Left renal pelvis (tissue), 4 donors: ENCODE measurements at places on chromosomes 6 and 20.

- no peak for DNase-seq
These were observed 61.4 kb downstream of the NPEPL1 start for GRCh38 chr20:58753922-58754551.

DNA sequence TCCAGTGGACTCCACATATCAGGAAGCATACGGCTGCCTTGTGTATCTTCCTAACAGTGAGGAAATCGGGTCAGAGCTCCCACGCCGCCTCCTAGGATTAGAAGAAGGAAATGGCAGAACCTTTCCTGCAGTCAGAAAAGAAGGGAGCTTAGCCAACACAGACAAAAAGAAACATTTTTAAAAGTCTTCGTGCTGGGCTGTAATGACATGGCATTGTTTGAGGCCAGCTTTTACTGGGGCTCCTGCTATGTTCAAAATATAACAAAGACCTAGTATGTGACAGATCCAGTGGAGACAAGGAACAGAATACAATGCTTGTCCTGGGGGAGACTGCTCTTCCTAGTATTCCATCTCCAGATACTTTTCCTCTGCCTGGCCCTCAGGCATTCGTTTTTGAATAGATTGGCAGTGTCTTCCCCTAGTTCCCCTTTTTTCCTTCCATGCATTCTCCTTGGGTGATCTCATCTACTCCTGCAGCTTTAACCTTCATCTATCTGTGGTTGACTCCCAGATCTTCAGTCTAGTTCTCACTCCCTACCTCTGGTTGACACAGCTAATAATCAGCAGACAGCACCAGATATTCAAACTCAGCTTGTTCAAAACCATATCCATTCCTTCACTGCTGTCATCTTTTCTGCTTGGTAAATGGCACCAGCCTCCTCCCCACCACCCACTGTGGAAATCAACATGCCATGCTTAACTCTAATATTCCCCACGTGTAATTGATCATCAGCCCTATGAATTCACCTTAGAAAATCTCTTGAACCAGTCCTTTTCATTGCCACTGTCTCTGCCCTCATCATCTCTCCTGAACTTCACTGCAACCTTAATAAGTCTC, 94.5 kb upstream of the VSTM2L start:
- DNase-seq, result no peak

DNA sequence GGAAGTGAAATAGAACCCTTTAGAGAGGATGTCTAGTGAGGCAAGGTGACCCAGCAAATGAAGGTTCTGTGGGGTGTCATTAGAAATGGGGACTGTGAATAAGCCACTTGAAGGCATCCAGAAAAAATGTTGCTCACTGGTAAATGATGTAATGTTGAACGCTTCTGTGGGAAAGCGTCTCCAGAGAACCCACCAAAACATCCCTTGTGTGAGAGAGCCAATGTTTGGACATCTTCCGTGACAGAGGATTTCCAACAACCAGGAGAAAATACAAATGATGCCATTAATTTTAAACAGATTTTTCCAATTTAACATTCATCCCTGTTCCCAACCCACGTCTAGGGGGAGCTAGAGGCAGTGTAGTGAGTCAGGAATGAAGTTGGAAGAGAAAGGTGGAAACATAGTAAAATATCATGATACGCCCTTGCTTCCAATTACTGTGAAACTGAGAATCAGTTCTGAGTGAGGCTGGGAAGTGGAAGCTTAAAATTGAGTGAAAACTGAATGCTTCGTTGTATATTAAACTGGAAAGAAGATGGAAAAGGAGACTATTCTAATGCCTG, 584.2 kb downstream of the CD109 start:
- DNase-seq, result no peak

DNA sequence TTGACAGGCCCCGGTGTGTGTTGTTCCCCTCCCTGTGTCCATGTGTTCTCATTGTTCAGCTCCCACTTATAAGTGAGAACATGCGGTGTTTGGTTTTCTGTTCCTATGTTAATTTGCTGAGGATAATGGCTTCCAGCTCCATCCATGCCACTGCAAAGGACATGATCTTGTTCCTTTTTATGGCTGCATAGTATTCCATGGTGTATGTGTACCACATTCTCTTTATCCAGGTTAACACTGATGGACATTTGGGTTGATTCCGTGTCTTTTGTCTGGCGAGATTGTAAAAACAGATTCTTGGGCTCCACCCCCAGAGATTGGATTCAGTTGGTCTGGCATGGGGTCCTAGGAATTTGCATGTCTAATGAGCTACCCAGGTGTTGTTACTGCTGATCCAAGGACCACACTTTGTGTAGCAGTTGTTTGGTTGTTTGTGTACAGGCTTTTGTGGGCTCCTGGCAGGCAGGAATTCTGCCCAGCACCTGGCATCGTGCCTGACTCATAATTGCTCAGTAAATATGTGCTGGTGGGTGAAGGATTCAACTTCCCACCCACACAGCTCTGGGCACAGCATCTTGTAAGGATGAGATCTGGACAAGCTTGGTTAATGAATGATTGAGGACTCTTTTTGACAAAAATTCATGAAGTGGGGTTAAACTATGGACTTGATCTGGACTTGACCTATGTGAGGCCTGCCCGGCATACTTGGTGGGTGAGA, 5.2 kb downstream of the TOX2 start:
- no peak for DNase-seq

DNA sequence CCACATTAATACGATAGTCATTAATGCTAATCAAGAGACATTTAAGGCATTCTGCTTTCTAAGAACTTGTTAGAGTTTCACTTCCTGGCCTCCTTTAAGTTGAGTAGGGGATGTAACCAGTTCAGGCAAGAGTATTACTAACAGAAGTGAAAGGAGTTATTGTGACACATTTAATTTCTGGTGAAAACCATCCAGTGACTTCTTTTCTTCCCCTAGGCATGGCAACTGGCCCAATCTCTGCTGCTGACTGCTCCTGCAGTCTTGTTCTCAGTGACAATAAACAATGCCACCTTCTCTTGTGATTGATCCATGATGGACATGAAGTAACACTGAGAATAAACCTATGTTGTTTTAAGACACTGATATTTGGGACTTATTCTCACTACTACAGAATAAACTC, 130.9 kb upstream of the DEFB112 start:
- DNase-seq, result no peak

DNA sequence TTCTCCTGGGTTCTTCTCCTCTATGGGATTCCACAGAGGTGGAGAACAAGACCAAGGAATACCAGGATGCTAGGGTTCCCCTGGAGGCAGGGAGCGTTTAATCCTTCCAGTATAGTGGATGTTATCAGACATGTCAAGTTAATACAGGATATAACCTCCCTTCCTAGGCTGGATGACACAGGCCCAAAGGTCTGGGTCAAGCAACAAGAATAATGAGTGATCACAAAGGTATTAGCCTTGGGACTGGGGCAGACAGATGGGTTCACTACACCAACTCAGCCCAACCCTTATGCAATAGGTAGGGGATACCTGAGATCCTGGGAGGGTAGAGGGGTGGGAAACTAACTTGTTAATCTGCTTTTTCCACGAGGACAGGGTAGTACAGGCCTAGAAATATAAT, 690.3 kb downstream of the HTR1B start:
- DNase-seq, result no peak

- no peak for DNase-seq
These were observed 116.0 kb downstream of the PXDC1 start for GRCh38 chr6:3635482-3635881.

DNA sequence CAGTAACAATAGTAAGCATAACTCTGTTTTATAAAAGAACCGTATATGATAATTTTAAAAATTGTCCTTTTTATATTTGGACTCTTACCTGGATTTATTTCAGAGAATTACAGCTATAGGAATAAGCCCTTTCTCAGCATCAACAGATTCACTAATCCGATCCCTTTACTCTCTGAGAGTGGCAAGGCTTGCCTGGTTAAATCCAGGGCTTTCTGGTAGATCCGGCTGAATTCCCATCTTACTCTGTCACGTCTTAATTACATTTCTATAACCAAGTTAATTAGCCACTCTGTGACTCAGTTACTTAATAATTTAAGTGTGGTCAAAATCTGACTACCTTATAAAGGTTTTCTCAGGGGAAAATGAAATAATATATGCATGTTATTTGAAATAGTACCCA, 294.7 kb downstream of the FRK start:
- DNase-seq, result no peak

DNA sequence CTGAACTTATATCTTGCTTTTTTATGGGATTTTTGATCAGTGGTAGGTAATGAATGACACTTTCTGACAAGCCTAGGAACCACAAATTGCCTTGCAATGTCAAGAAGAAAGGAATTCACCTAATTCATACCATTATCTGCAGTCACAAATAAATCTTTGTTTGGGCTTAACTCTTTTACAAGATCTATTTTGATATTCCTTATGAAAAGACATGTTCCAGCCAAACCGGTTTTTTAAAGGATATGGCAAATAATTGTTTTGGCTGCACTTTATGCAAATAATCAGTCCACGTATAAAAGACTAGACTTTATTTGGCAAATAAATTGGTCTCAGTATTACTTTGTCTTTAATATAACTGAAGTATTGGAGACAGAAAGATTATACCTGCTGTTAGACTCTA, 771.7 kb upstream of the ADGRB3 start:
- no peak for DNase-seq

- DNase-seq, result no peak
These were observed 4.8 kb downstream of the TAF4 start for GRCh38 chr20:62060631-62061541.

GRCh38 chr6:89217299-89217910, at the start of gene GABRR1:
TSS of gene GABRR1 (minus strand) at chr6:89217358. CDS start at chr6:89217322, 36 bp downstream.
- DNase-seq, result peak; percentile 21

GRCh38 chr6:99093456-99094190, 145.9 kb upstream of the FBXL4 start:
- no peak for DNase-seq

- DNase-seq, result no peak
These were observed 78.2 kb downstream of the LAMA4 start for GRCh38 chr6:112176175-112176574.

- no peak for DNase-seq
These were observed 1081.8 kb upstream of the DEFB115 start for GRCh38 chr20:30175681-30176080.

- DNase-seq, result no peak
These were observed 1.8 kb downstream of the TCF21 start for GRCh38 chr6:133890711-133891148.

DNA sequence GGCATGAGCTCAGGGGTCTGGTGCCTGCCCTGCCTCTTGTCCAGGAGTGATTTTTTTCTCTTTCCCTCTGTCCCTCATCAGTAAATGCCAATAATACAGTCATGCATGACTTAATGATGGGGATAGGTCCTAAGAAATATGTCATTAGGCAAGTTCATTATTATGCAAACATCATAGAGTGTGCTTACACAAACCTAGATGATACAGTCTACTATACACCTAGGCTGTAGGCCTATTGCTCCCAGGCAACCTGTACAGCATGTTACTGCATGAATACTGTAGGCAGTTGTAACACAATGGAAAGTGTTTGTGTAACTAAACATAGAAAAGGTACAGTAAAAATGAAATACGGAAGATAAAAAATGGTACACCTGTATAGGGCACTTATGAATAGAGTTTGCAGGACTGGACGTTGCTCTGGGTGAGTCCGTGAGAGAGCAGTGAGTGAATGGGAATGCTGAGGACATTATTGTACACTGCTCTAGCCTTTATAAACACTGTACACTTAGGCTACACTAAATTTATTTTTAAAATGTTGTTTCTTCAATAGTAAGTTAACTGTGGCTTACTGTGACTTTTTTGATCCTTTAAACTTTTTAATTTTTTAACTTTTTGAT, 22.1 kb downstream of the PBOV1 start:
- DNase-seq, result no peak

DNA sequence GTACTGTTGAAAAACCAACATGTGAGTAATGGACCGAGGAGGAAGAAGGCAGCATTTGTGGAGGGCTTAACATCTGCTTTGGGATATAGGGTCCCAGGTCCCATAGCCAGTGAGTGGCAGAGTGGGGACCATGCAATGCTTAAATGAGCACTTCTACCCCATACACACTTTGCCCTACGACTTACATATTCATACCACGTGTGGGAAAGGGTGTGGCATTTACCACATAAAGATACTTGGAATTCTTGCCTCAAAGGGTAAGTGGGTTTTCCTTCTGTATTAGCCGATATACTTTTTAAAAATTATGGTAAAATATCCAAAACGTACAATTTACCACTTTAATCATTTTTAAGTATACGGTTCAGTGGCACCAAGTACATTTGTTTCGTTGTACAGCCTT, 199.3 kb downstream of the BACH2 start:
- DNase-seq, result no peak

DNA sequence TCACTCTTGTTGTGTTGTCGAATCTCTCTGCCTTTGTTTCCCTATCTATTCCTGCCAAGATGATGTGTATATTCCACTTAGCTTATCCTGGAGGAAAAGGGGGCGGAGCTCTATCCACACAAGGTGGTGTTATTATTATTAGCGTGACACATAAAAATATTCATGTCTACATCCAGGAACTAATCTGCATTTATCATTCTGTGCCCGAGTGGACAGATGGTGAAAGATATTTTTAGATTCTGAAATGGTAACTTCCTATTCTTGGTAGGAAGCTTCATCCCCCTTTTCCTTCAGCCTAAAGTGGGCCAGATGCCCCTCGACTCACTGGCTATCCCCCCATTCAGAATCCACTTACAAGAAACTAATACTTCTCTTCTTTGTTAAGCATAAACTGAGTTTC, 2.0 kb downstream of the XKR7 start:
- DNase-seq, result no peak

GRCh38 chr20:54643761-54644160, 168.4 kb downstream of the DOK5 start:
- DNase-seq, result no peak

- DNase-seq, result no peak
These were observed 182.8 kb downstream of the UTRN start for GRCh38 chr6:144467921-144468320.

DNA sequence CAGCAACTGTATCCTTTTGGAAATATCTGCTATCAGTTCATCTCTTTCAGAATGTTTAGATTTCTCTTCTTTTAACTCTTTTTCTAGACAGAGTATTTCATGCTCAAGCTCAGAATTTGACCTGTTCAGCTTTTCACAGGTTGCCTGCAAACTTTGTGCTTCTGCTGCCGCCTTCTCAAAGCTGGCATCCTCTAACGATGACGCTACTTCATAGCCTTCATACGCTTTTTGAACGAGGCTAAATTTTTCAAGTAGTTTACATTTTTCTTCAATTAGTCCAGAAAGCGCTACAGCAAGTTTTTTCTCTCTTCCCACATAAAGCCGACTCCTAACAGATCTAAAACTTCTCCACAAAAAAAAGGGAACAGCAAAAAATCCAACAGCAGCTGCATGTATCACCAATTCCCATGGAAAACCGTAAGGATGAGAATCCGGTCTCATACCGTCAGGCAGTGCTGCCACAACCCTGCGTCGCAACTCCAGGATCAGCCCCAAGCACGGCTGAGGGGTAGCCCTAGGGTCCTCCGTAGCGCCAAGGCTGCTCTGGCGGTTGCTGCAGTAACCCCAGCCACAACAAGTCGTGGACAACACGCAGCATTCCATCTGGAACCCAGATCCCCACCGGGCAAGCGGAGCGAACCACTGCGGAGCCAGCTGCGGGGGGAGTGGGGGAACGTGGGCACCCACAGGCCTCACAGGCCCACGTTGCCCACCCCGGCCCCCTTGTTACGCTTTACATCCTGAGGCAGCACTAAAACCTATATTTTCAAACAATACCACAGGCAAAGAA, 30.6 kb downstream of the DACT2 start:
- DNase-seq, result no peak

GRCh38 chr6:71430018-71430417, 141.4 kb downstream of the OGFRL1 start:
- DNase-seq, result no peak

- DNase-seq, result no peak
These were observed 38.3 kb upstream of the PDYN start for GRCh38 chr20:2032168-2032567.

GRCh38 chr6:72952808-72953630, 272.3 kb downstream of the KHDC1L start:
- no peak for DNase-seq
